ENCODE measurements at places on chromosomes 3 and 15. TPM values are rescaled to one million over a fixed set of nuclear protein-coding genes. Genes with fewer than 3 reads are reported as not detected.

Gene FRMD5
- 2.9 TPM for total RNA-seq

Gene SMCO1
- total RNA-seq = not detected

Gene C3orf49
- total RNA-seq = not detected

Gene GABRG3
- not detected for total RNA-seq

- DNase-seq = no peak
These were observed 45.9 kb downstream of the SUMF1 start for GRCh38 chr3:4421121-4421520.

GRCh38 chr3:159640225-159640624, 348.4 kb upstream of the IL12A start:
- DNase-seq = no peak

DNA sequence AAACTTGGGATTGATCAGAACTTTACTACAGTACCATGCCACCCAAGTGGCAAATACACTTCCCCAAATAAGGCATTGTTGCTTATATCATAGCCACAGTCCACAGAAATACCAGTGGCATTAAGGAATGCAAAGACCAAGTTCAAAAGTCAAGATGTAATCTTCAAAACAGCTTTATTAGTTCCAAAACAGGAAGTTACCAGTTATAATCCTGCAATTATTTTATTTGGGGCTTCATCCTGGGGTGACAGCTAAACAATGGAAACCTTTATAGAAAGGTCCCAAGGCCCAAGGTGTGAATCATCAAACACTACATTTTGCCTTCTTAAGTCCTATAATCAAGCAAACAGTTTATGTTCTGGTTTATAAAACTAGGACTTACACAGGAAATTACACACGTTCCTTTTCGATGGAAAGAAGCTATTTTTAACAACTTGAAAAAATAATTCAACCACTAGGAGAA, 30.3 kb upstream of the RNF7 start:
- DNase-seq = no peak

DNA sequence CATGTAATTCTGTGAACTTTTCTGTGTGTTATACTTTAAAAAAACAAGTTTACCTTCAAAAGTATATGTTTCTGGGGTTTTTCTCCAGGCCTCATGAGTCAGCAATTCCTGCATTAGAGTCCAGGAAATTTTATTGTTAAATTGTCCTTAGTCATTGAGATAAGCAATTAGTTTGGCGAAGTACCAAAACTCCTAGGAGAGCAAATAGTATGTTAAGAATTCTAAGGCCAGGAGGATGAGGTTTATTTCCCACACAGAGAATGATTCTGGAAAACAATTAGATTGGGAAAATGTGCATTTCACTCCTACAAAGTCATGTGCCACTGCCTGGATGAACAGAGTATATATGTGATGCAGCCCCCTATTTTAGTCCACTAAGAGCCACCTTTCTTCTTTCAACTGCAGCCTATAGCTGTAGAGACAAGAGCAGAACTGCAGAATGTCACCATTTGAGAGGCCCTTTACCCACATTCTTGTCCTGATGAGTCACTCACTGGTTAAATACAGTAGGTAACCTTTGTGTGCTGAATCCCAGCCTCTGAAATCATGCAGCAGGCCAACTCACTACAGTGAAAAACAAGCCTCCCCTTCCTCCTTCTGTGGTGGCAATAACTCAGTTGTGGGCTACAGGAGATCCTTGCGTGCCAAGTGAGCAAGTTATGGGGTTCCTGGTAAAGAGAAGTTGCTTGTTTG, 452.8 kb upstream of the THBS1 start:
- DNase-seq = no peak

DNA sequence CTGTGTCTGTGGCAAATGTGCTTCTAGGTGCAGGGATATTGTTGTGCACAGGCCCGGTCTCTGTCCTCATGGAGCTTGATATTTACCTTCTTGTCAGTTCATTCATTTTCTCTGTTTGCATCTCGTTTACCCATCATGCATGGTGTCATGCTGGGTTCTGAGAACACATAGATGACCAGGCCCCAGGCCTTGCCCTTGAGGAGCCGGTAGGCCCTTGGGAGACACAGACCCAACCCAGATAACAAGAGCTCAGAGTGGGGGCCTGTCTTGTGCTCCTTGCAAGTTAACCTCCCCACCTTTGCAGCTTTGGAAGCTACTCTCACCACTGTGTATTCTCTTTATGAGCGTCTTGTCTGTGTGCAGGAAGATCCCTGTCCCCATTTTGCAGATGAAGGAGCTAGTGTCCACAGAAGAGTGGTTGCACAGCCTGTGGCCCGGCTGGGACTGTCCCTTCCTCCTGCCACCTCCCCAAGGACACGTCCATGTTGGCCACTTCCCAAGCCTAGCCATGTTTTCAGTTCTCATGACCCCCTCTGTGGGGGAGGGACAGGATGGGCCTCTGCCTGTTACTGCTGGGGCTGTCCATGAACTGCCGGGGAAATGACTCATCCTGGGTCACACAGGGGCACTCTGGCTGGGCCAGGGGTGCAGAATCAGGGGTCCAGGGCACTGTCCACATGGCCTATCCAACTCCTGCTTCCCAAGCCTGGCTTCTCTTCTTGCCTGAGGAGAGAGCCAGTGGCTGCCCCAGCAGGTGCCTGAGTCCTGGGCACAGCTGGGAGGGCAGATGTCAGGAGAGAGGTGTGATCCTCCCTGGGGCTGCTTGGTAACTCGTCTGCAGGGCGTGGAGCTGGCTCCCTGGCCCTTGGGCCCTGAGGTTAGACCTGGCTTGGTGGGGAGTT, 3.4 kb downstream of the SNX33 start:
- DNase-seq = no peak

DNA sequence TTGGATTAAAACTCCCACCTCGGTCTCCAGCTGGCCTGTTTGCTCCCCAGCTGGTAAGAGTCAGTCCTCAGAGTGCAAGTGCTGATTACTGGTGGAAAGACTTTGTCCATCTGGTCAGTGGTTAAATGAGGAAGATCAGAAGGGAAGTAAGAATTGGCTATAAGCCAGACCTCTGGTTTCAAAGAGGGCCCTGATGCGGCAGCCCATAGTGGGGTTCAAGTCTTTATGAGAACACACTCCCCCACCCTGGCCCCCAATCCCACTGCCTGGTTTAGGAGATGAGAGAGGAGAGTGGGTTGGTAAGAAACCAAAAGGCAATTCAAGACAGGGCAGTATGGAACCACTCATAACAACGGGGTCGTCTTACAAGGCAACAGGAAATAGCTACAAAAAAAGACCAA, 65.0 kb downstream of the FRMD4B start:
- no peak for DNase-seq

DNA sequence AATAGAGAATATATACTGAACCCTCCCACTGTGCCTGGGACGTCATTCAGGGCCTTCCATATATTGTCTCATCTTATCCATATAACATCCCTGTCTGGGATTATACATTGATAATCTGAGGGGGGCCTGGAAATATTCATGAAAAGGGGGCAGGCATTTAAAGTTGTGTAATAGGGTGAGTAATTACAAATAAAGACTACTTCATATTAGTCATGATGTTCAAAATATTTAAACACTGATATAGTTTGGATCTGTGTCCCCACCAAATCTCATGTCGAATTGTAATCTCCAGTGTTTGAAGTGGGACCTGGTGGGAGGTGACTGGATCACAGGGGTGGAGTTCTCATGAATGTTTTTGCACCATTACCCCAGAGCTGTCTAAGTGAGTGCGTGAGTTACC, 97.8 kb downstream of the AQP9 start:
- DNase-seq = no peak

DNA sequence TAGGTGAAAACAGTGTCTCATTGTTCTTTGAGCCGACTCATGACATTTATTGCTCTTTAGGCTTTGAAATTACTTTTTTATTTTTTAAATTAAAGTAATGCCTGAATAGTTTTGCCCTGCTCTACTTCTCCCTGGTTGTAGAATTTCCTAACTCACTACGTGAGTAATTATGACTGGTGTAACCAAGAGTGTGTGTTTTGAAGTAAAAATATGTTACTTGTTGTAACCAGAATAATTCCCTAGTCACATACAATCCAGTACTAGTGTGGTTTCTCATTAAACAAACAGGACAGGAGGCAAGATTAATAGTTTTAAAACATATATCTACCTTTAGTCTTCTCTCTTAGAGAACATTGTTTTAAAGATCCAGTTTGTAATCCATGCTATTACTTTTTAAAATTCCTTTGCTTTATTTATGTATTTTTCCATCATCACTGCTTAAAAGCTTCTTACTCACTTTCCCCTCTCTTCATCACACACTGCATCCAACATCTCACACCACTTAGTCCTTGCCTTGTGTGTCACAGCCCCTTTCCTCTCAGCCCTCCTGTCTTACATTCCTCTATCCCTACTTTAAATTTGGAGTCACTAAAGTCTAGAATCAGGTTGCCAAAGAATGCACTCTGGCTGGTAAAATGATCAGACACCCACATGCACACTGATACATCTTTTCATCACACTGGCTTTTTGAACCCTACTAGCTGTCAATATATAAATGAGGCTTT, 219.7 kb downstream of the WNT5A start:
- no peak for DNase-seq

GRCh38 chr15:54681584-54681983, 515.2 kb downstream of the RSL24D1 start:
- DNase-seq = no peak

DNA sequence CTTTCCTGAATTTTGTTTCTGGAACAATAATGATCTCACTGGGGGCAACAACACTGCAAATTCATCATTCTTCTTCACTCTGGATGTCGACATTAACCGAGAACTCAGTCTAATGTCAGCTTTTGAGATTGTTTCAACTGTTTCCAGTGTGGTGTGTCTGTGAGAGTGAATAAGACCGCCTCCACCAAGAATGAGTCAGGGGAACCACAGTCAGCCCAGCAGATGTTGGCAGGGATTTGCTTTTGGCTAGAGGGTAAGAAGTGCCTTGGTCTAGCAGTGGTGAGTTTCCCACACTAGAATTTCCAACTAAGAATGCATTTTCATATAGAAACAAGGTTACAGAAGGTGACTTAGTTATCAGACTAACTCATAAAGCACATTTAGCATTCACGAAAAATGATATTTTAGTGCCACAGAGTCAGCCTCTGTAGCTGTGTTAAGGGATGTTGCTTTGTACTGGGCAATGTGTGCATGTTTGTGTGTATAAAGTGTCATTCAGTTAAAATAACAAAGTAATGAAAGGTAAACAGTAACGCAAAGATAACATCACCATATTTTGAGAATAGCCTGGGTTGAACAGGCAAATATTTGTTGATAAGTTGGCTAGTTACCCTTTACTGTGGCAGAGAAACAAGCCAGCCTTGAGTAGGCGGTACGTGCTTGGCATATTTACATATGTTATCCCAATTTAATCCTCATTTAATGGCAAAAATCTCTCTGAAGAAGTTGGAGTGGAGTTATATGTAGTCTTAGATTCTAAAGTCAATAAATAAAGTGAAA, 33.8 kb downstream of the DRD3 start:
- DNase-seq = no peak

GRCh38 chr15:39429898-39430357, 151.0 kb upstream of the THBS1 start:
- no peak for DNase-seq

- DNase-seq = no peak
These were observed 508.2 kb upstream of the SUCLG2 start for GRCh38 chr3:68162644-68163043.

DNA sequence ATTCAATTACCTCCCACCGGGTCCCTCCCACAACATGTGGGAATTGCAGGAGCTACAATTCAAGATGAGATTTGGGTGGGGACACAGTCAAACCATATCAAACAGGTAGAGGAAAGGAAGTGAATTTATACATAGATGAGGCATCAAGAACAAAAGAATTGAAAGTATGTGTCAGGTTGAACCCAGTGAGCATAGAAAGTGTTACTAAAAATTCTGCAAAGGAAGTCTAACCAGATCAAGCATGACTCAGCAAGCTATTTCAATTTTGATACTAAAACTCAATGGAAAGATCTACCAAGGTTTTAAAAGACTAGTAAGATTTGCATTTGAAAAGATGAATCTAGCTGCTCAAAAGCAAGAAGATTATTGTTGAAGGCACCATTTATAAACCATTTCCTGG, 323.0 kb downstream of the ROBO2 start:
- no peak for DNase-seq

DNA sequence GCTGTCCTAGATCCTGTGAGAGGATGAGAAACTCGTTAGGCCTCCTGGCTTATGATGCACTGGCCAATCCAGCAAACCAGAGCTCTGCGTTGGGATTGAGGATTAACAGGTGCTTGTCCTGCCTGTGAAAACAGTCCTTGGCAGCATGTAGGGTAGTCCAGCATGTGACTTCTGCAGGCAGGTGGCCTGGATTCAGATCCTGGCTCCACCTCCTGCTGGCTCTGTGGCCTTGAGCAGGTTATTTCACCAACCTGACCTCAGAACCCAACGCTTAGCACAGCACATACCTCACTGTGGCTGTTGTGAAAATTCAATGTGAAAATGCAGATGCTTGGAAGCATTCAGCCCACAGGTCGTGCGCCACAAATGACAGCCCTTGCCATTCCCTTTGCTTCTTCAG, 33.6 kb downstream of the PLA2G4D start:
- no peak for DNase-seq

Data from tibial nerve (tissue), 4 donors.